ENCODE measurements at places on chromosomes 11 and 22.

GRCh38 chr11:111634981-111635705 is 32.9 kb downstream of the SIK2 start:
- no peaks in the 10 kb centered on the region for H3K36me3 ChIP-seq
- H3K27me3 ChIP-seq = no peaks in the 10 kb centered on the region
- no peak for DNase-seq
- peak overlapping the region; percentile 59 for H3K27ac ChIP-seq

- no peak for DNase-seq
- no peak overlapping the region for H3K4me3 ChIP-seq
- peaks cover 9% of the 10 kb centered on the region for H3K4me1 ChIP-seq
- H3K36me3 ChIP-seq = peaks cover 11% of the 10 kb centered on the region
- H3K27ac ChIP-seq = no peak overlapping the region
These were observed 56.5 kb downstream of the ST3GAL4 start for GRCh38 chr11:126411971-126412381.

- H3K36me3 ChIP-seq = peaks cover 41% of the 10 kb centered on the region
- DNase-seq = no peak
- H3K4me3 ChIP-seq = no peak overlapping the region
- H3K27ac ChIP-seq = no peak overlapping the region
These were observed 34.6 kb downstream of the DKK3 start for GRCh38 chr11:11973866-11974265.

GRCh38 chr11:49208006-49208721 is at the start of gene FOLH1:
Gene FOLH1 (minus strand): TSS chr11:49208602. CDS start chr11:49208409, 193 bp downstream.
- H3K27ac ChIP-seq = no peak within 1 kb of the TSS
- DNase-seq = no peak
- H3K4me3 ChIP-seq = peak within 1 kb of the TSS; percentile 57
- H3K27me3 ChIP-seq = peaks cover 5% of the 10 kb centered on the region
- no peaks in the 10 kb centered on the region for H3K4me1 ChIP-seq

DNA sequence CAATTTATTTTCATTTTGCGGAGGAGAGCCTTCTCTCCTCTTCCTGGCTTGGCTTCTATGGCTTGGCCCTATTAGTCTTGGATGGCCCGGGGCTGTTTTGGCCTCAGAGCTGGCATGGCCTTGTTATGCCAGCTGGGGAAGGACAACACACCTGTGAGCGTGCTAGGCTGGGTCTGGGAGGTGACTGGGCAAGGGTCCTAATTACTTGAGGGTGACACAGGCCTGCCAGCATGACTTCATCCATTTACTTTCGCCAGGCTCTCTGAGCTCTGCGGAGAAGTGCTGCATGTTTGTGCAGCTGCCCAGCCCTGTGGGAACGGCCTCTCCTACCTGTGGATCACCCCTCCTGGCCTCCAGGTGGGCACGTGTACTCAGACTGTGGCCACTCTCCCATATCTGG is 153.6 kb downstream of the SNX19 start:
- no peak overlapping the region for H3K27ac ChIP-seq
- H3K4me1 ChIP-seq = peaks cover 3% of the 10 kb centered on the region
- no peaks in the 10 kb centered on the region for H3K27me3 ChIP-seq

GRCh38 chr11:60343094-60343704 is 16.1 kb downstream of the MS4A6E start:
- no peak for DNase-seq
- no peak overlapping the region for H3K27ac ChIP-seq
- no peaks in the 10 kb centered on the region for H3K36me3 ChIP-seq
- no peaks in the 10 kb centered on the region for H3K27me3 ChIP-seq
- no peak overlapping the region for H3K4me3 ChIP-seq

DNA sequence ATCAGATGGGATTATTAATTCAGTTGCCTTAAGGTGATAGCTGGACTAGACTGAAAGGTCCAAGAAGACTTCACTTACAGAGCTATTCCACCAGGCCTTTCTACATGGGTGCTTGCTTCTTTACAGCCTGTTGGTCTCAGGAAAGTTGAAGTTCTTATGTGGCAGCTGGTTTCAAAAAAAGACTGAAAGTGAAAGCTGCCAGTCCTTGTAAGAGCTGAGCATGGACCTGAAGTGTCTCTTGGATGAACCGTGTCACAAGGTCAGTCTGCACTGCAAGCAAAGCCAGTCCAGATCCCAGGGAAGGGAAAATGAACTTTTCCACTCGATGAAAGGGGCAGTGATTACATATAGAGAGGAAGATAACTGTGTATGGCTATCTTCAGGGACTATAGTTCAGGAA is 201.5 kb upstream of the LUZP2 start:
- H3K4me1 ChIP-seq = no peaks in the 10 kb centered on the region
- no peak overlapping the region for H3K27ac ChIP-seq
- DNase-seq = no peak
- no peaks in the 10 kb centered on the region for H3K27me3 ChIP-seq
- H3K36me3 ChIP-seq = no peaks in the 10 kb centered on the region
- H3K4me3 ChIP-seq = no peak overlapping the region

- DNase-seq = no peak
- no peaks in the 10 kb centered on the region for H3K27me3 ChIP-seq
- H3K27ac ChIP-seq = no peak overlapping the region
- no peaks in the 10 kb centered on the region for H3K36me3 ChIP-seq
- H3K4me1 ChIP-seq = no peaks in the 10 kb centered on the region
- no peak overlapping the region for H3K4me3 ChIP-seq
These were observed 29.1 kb downstream of the OPCML start for GRCh38 chr11:133503236-133503635.

Measured in keratinocyte (primary cell).